B cell (primary cell): ENCODE measurements at places on chromosomes 1 and 21.

DNA sequence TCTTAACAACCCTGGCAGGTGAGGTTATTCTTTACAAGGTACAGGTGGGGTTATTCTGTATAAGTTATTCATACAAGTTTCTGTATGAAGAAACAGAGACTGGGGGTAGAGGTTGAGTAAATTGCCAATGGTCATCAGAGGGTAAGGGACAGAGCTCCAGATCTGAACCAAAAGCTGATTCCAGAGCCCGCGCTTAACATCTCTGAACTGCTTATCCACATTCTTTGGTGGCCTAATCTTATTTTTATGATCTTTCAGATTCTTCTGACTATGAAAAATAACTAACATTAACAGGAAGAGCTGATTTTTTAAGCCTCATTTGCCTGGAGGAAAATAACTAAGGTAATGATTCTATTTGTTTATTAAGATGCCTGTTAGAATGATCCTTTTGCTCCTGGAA is 63.9 kb upstream of the BARHL2 start:
- no peak for DNase-seq

DNA sequence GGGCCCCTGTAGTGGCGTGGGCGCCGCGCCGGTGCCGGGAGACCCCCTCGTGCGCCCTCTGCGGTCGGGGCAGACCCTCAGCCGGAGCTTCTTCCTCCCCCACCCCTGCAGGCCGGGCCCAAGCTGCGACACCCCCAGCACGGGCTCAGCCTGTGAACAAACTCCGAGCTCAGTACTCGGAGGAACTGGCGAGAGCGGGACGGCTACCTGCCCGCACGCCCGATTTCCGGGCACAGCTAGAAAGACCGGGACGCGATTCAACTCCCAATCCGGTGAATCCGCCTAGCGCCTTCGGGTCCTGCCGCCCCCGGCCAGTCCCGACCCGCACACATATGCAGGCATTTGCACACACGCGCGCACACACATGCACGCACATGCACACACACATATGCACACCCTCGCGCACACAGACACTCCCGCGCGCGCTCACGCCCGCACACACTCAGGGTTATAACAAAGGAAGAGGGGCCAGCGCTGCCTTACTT is 580 bp upstream of the BLACAT1 start:
- DNase-seq: peak; percentile 46

GRCh38 chr21:43764576-43765495 is 11.3 kb downstream of the CSTB start:
- no peak for DNase-seq

GRCh38 chr1:5983361-5984103 is 8.7 kb downstream of the NPHP4 start:
- no peak for DNase-seq

DNA sequence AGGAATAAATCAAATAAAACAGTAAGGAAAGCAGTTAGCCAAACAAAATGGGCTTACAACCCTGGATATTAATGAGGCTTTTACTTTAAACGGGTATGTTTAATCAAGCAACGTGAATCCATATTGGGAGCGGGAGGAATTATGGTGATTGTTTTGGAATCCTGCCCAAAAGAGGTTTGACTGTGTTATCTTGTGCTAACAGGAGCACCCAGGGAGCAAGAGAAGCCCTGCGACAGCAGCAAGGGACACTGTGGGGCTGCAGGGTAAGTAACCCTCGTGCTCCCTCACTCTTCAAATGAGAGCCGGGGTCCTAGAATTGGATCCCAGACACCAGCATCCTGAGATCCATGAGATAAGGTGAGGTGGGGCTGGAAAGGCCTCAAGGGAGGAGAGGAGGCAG is 72.6 kb upstream of the PGBD5 start:
- no peak for DNase-seq

DNA sequence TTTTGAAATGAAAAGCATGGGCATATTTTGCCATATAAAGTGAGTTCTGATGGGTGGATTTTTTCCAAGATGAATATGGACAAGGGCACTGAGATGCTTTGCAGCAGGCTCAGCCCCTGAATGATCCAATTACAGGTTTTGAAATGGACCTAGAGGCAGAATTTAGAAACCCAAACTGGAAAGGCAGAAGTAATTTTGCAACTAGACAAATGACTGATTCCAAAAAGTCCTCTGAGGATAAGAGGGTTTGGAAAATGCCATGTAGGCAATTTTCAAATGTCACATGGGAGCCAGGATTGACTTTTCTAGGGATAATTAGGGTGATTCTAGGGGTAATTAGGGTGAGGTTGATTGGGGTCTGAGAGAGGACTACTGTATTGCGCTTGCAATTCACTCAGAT is 148.9 kb upstream of the ZNF648 start:
- no peak for DNase-seq

GRCh38 chr1:212749821-212750535 is 41.6 kb downstream of the NSL1 start:
- peak; percentile 42 for DNase-seq

DNA sequence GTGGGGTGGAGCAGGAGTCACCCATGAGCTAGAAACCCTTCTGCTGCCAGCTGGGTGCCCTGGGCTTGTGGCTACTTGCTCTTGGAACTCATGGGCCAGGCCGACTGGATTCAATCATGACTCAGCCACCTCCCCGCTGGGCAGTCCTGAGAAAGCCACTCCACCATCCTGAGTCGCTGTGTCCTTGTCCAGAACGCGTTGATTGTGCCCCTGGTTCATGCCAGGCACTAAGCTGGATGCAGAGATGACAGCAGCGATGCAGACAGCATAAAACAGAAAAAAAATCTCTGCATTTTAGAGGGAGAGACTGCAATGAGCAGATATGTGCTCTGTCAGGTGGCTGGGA is 10.6 kb downstream of the PADI1 start:
- no peak for DNase-seq

GRCh38 chr21:16969636-16970035 is 543.2 kb upstream of the CXADR start:
- DNase-seq: no peak

DNA sequence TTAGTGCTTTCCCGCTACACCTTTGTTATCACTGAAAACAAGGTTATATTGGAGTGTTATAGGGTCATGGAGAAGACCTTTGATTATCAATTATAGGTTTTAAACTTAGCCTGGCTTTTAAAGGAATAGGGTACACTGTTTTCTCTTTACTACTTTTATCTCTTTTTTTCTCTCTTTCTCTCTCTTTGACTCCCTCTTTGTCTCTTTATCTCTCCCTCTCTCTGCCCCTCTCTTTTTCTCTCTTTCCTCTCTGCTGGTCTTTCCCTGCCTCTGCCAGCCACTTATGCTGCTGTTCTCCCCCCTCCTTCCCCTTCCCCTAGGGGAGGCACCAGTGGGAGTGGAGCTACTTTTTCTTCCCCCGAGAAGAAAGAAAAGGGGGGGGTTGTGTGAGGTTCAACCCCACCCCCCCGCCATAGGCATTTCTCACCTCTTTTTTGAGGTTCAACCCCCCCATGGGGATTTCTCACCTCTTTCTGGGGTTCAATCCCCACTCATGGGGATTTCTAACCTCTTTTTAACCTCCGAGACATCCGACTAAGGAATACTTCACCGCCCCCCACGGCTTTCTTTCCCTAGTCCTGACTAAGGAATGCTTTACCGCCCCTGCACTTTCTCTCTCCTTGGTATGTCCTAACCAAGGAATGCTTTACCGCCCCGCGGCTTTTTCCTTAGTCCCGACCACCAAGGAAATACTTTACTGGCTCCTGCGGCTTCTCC is 17.2 kb upstream of the ZBTB8B start:
- no peak for DNase-seq

GRCh38 chr1:8476006-8476405 is 158.1 kb downstream of the SLC45A1 start:
- no peak for DNase-seq

- no peak for DNase-seq
These were observed 76.9 kb downstream of the LEPR start for GRCh38 chr1:65497256-65497830.

DNA sequence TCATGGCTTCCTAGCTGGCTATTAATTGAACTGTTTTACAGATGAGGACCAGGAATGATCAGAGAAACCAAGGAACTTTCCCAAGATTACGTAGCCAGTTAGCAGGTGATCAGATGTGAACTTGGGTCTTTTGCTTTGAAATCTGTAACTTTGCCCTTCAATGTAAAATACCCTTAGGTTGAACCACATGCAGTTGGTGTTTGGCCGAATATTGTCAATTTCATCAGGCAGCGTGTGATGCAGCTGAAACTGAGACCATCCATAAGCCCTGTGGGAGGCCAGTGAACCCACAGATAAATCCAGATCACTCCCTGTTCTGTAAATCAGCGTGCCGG is 150.8 kb downstream of the ETS2 start:
- no peak for DNase-seq
